ENCODE measurements at places on chromosomes 6 and 20.

DNA sequence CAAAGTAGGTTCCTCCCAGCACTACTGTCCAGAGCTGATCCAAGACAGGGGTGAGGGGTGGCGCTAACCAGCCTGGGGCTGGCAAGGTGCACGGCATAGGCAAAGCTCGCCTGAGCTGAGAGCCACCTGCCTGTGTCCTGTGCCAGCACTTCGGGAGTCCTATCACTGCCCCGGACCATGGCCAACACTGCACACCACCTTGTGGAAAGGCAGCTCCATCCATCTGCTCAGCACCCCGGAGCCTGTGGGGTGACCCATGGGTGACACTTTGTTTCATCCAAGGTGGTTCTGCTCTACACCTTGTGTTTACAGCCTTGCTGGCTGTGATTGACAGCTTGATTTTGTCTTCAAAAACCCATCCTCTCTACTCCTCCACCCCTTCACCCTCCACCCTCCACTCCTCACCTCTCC, 32.9 kb upstream of the GATA5 start:
- no peak for DNase-seq

- no peak for DNase-seq
These were observed 151.0 kb downstream of the ZDHHC14 start for GRCh38 chr6:157531986-157532365.

DNA sequence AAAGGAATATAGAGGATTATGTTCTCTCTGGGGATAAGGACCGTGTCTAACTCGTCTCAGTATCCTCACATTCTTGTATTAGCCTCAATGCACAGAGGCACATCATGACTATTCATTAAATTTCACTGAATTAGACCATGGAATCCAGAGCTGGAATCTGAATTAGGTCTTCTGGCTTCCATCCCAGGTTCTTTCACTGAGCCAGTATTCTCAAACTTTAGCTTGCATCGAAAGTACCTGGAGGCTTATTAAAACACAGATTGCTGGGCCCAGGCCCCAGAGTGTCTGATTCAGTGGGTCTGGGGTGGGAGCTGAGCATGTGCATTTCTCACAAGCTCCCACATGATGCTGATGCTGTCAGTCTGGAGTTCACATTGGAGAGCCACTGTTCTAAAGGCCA, 142.0 kb downstream of the UST start:
- peak; percentile 86 for DNase-seq

- no peak for DNase-seq
These were observed 9.0 kb downstream of the POLH start for GRCh38 chr6:43584892-43585570.

- DNase-seq: no peak
These were observed 129.7 kb upstream of the FAM83B start for GRCh38 chr6:54716877-54717276.

- peak; percentile 59 for DNase-seq
These were observed 334.1 kb downstream of the NRN1 start for GRCh38 chr6:5672581-5673011.

DNA sequence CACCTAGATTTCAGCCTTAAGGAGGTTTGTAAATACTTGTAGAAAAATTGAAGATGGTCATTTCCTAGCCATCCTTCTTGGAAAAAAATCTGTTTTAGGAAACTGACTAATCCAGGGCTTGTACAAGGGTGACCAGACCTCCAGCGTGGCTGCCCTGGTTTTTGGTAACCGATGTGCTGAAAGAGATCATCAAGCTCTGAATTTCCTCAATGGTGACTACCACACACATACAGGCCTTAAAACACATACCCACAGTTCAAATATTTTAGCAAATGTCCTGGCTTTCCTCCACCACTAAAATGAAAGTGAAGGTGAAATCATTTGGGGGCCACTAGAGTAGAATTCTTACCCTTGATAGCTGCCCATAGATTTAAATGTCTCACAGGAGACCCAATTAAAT, 215.3 kb upstream of the SUPT3H start:
- DNase-seq: no peak

GRCh38 chr6:67129780-67130179, 1422.8 kb upstream of the EYS start:
- no peak for DNase-seq

GRCh38 chr20:24970754-24971153, 21.7 kb downstream of the CST7 start:
- no peak for DNase-seq

DNA sequence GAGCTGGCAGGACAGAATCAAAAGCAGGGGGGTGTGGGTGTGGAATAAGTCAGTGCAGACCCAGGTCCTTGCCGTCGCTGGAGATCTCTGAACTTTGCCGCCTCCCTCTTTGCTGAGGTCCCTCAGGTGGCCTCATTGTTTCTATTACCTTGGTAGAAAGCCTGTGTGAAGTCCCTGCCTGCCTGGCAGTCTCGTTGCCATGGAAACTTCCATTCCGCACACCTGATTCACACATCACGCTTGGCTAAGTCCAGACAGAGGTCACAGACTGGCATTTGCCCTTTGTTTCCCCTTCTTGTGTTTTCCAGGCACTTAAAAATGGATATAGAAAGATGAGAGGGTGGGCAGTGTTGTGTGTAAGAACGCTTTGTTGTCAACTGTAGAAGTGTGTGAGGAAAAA, 260.6 kb downstream of the PRL start:
- no peak for DNase-seq

- DNase-seq: peak; percentile 4
These were observed 31.8 kb upstream of the ELMO2 start for GRCh38 chr20:46438156-46438750.

GRCh38 chr20:43911066-43911465, 3.6 kb upstream of the TOX2 start:
- peak; percentile 34 for DNase-seq

- DNase-seq: no peak
These were observed 187.9 kb upstream of the ECI2 start for GRCh38 chr6:4323322-4323721.

DNA sequence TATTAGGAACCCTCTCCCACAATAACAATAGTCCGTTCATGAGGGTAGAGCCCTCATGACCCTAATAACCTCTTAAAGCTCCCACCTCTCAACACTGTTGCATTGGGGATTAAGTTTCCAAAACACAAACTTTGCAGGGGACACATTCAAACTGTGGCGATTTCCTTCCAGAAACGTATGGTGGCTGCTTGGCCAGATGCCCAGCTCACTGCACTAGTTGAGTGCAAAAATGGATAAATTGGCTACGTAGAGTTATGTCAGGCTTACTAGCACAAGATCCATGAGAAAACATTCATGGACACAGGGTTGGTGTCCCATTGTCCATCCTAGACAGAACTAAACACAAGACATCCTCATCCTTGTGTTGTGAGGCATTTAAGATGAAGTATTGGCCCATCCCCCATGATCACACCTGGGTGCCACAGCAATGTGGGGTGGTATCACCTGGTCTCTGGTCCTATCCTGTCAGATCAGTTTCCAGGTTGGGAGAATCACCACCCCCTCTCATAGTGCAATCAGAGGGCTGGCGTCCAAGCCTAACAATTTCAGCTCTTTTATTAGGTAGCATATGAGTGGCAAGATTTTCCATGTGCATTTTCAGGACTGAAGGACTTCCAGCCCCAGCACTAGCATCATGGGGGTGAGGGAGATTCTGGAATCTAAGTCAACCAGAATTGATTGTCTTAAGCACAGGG, 63.4 kb upstream of the ELOVL5 start:
- DNase-seq: no peak

DNA sequence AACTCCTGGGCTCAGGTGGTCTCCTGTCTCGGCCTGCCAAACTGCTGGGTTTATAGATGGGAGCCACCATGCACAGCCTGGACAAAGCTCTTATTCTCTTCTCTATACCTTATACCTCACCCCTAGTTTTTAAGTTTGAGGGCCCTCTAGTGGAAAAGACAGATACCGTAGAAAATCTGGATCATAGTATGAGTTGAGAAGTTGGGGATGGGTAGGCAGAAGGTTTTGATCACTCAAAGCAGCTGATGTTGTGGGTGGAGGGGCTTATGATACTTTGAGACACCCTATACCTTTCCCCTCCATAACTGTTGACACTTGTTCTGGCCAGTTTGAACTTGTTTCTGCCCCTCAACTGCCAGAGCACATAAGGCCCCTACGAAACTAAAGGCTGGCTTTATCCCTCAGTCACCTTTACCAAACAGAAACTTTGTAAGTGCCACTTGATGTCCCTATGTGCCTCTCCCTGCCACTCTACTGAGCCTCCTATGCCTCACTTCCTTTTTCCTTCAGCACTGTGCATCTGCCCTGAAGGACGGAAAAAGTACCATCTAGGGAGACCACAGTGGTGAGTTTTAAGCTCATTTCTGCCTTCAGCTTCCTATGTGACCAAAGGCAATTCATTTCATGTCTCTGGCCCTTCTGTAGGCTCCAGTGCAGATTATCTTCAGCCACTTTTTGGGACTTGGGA, 28.6 kb downstream of the RALY start:
- no peak for DNase-seq

DNA sequence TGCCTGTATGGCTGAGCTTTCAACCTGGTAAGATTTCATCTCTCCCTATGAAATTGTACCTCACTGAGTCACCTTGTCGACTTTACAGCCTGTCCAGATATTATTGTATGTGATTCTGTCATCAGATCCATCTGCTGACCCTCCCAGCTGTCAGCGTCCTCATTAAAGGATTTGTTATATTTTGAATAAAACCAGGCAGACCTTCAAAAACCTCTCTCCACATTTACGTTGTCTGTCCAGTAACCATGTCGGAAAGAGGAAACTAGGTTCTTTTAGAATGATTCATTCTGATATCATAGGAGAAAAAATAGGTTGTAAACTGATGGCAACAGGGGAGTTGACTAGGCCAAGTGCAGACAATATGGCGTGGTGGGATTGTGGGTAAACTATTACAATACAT, 38.5 kb downstream of the TSPYL4 start:
- DNase-seq: no peak

- DNase-seq: no peak
These were observed 87.9 kb downstream of the ARID1B start for GRCh38 chr6:156865019-156865629.

GRCh38 chr6:116154887-116155286, 29.0 kb upstream of the COL10A1 start:
- DNase-seq: no peak

GRCh38 chr6:14118091-14118439, 493 bp downstream of the CD83 start:
- DNase-seq: no peak

DNA sequence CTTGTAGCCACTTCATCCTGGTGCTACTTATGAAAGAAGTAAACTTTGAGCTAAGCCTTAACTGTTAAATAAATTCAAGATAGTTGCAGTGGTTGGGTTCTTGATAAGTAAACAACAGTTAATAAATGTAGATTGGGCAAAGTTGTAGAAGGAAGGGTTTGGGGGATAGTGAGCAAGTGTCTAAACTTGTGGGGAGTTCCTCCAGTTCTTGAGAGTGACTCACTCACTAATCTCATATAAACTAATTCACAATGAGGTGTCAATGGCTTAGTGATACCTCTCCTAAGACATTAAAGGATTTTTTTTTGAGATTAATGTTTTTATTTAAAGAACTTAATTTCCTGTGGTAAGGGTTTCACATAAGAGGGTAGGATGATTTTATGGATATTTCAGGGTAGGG, 507.4 kb downstream of the BMP2 start:
- DNase-seq: no peak

GRCh38 chr6:83908813-83909212, 49.3 kb downstream of the CYB5R4 start:
- peak; percentile 46 for DNase-seq

GRCh38 chr6:25816252-25816651, 15.6 kb downstream of the SLC17A1 start:
- DNase-seq: no peak

- no peak for DNase-seq
These were observed 37.1 kb downstream of the SUN5 start for GRCh38 chr20:32966881-32967781.

GRCh38 chr20:11429168-11429567, 488.5 kb upstream of the BTBD3 start:
- DNase-seq: no peak

DNA sequence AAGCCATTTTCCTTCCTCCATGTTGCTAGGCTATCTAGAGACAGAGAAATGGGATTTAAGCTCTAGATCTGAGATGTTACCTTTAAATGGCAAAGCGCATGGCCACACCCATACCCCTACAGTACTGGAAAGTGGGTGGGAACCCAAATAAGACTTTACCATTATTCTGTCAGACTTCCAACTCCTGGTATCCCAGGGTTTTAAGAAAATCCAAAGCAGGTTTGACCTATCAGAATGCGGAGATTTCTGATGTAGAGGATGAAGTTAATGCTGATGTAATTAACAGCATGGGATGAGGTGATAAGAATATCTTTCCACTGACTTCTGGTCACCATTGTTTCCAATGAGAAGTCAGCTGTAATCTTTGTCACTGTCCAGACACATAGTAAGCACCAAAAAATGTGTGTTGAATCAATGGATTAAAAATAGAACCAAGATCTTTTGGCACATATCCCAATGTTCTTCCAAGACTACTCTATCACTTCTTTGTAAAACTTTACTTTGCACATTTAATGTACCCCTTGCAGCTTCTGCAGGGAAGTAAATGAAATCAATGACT, 140.8 kb upstream of the INSM1 start:
- DNase-seq: no peak

DNA sequence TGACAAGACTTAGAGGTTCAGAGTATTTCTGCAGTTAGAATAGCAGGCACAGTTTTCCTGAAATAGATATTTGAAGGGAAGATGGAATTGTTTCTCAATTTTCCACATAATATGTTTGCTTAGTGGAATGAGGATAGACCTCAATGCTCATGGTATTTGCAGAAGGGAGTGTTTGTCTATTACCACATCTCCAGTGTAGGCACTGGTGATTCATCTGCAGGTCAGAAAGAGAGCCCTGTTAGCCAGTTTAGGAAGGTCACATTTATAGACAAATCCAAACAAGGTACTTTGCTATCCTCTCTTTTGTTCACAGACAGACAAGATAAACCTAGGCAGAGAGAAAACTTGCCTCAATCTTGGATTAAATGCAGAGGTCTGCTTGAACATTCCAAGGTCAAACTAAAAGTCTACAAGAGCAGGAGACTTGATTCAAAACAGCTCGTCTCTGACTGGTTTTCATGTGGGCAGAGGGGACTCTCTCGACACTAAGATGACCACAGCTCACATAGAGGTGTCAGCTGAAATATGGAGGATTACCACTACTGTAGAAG, 22.8 kb downstream of the ISM1 start:
- no peak for DNase-seq

- no peak for DNase-seq
These were observed 15.2 kb downstream of the TFEB start for GRCh38 chr6:41720262-41720620.

DNA sequence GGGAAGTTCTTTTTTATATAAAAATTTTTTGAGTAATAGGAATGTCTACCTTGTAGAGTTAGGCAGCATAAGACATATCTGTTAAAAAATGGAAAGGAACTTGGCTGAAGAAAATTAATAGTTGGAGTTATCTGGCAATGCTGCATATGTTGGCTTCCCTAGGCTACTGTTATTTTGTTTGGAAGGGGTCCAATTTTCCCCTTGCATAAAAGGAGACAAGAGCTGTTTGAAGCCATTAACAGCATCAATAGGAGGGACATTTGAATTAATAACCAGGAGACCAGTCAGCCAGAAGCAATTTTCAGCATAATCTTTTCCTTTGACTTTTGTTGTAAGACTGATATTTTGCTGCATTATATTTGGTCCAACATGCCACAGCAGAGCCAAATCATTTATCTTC, 80.9 kb upstream of the TAB2 start:
- peak; percentile 60 for DNase-seq
